Daoy (cell line): ENCODE measurements at places on chromosomes 12 and 14. TPM values are rescaled to one million over a fixed set of nuclear protein-coding genes. Genes with fewer than 3 reads are reported as not detected.

GRCh38 chr12:75854681-75855309 lies 176.8 kb downstream of the PHLDA1 start:
- no peak for DNase-seq

GRCh38 chr12:89386138-89386537 lies 33.8 kb upstream of the DUSP6 start:
- no peak for DNase-seq

HAL gene
- 0.09 TPM in 1 of 2 replicates, not detected in the other for total RNA-seq

PRR4 gene
- 0.74 TPM in 1 of 2 replicates, not detected in the other for total RNA-seq
